COLO829 (cell line): ENCODE measurements at places on chromosomes 12 and 14.

GRCh38 chr14:99896361-99896760 is 103.1 kb downstream of the EML1 start:
- DNase-seq: no peak

DNA sequence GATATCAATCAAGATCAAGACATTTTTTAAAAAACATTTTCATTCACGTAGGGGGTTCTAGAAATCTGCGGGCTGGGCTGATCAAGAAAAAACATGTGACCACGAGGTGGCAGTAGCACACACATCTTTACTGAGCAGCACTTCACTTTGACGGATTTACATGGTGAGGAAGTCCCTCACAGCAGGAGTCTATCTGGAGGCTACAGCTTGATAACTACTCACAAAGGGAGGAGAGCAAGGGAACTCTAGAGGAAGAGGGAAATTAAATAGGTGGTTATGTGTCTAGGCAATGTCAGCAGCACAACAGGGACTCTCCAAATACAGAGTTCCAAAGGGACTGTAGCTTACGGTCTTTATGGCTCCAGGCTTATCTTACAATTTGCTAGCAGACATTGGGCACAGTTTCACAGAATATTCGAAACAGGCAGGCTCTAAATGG is 248.1 kb downstream of the DPY19L2 start:
- DNase-seq: peak; percentile 76

DNA sequence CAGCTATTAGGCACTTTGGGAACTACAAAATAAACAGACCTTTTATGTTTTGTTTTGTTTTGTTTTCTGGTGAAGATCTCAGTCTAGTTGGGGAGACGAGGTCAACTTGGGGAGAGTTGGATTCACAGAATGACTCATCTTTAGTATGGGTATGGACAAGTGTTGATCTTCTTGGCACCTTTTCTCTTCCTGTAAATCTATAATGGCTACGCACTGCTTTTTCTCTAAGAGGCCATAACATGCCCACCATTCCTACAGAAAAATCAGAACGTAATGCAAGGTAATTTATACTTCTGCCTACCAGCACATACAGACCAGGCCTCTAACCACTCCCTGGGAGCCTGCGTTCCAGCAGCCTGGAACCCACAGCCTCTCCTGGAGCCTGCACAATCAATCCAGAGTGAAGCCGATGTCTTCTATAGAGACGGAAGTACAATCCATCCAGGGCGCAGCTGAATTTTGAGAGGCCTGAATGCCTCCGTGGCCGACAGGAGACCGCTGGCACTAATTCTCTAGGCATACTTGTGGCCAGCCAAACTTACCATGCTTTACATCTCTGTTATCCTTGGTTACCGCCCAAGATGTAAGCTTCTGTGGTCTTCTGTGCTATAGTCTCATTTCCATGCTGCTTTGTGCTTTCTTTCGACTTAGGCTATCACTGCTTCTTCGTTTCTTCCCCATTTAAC is 717 bp downstream of the PPHLN1 start:
- DNase-seq: no peak

DNA sequence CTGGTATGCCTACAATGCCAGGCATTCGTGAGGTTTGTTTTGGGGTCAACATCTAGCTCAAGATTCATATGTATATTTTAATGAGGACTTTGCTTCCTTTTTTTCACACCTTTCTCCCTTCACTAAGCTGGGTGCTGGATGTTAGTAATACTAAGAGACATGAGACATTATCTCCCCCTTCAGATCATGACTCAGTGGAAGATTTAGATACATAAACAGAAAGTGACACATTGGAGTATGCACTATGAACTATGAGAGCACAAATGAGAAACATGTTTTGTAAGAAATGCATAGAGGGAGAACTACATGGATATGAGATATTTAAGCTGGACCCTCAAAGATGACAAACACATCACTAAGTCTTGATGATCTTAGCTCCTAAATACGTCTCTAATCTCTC is 286.3 kb downstream of the RPAP3 start:
- DNase-seq: no peak

- DNase-seq: no peak
These were observed 8.0 kb downstream of the SCNN1A start for GRCh38 chr12:6367065-6367968.

DNA sequence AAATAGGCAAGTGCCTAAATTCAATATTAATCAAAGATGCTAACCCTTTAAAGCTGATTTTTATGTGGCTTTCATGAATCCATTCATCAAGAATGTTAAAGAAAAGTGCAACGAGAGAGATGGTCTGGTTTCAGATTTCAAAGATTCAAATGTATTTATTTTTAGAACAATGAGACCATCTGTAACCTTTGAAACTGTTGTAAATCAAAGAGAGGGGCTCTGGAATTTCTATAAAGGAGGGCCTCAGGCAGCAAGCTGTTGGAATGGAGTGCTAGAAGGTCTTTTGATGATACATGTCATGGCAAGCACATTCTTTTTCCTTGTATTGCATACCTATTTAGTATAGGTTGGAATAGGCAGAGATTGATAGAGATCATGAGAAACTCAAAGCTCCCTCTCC is 433.0 kb downstream of the LRIG3 start:
- peak; percentile 66 for DNase-seq

- no peak for DNase-seq
These were observed 69.3 kb upstream of the HMGA2 start for GRCh38 chr12:65754744-65755595.

GRCh38 chr14:34258318-34258717 is 203.7 kb downstream of the SPTSSA start:
- DNase-seq: no peak

DNA sequence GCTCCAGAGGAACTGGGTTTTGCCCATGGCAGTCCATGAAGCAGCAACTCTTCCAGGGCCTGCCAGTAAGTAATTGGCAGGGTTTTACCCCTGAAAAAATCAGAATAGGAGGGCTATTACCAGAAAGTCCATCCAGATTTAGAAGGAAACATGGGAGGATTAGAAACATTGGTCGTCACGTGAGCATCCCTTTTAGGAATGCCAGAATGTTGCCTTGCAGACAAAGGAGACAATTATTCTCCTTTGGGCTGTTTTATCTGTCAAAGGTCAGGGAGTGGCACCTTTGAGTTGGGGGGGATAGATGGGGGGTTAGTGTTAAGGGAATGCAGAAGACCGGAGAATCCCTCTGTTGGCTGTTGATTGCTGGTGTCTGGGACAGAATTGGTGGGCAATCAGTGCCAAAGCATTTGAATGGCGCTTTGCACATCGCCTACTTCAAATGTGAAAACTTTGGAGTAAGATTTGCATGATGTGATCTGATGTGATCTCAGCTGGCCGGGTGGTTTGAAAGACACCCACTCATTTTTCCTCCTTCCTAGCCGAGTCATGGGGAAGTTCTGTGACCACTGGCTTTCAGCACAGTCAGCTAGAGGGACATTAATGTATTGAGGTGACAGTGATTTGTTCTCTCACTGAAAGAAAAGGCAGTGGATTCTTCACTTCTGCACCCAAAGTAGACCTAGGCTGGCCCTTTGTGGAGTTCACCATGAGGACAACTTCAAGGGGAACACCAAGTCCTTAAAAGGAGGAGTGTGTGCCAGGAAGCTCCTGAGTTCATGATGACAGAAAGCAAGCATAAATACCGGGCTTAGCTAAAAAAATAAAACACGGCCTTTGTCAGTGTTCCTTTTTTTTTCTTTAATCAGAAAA is 31.4 kb downstream of the FLVCR2 start:
- DNase-seq: peak; percentile 57

- no peak for DNase-seq
These were observed 117.8 kb downstream of the ESR2 start for GRCh38 chr14:64176330-64176729.

GRCh38 chr12:3772380-3772779 is 19.5 kb upstream of the CRACR2A start:
- DNase-seq: no peak

DNA sequence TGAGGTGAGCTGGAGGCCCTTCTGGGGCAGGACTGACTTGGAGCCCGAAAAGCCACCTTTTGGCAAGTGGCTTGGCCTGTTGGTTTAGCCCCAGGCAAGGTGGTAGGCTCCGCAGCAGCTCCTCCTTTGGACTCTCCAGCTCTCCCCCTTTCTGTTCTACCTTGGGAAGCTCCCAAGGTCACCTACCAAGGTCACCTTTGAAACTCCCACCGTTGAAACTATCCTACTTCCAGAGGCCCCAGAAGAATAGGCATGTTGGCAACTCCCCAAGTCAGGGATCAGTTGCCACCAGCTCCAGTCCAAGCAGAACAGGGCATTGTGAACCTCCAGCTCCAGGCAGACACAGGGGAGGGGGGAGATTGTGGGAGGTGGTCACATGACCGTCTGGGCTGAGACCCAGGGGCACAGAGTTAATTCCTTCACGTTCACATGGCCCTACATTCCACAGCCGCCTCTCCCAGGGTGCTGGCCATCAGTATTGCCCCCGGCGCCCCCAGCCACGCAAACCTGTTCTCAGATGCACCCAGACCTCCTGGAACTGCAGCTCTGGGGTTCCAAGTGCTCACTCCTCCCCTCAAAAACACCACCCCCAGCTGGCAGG is 14.4 kb downstream of the IRF2BPL start:
- no peak for DNase-seq

GRCh38 chr12:52405922-52406385 is at the start of gene KRT82:
Gene KRT82, minus strand, starts transcription at chr12:52406335. Its CDS starts 58 bp downstream, at chr12:52406277.
- DNase-seq: no peak

GRCh38 chr12:80404629-80405028 is 39.4 kb upstream of the PTPRQ start:
- DNase-seq: no peak

- DNase-seq: no peak
These were observed 201.0 kb downstream of the SLC25A21 start for GRCh38 chr14:36971263-36971855.

DNA sequence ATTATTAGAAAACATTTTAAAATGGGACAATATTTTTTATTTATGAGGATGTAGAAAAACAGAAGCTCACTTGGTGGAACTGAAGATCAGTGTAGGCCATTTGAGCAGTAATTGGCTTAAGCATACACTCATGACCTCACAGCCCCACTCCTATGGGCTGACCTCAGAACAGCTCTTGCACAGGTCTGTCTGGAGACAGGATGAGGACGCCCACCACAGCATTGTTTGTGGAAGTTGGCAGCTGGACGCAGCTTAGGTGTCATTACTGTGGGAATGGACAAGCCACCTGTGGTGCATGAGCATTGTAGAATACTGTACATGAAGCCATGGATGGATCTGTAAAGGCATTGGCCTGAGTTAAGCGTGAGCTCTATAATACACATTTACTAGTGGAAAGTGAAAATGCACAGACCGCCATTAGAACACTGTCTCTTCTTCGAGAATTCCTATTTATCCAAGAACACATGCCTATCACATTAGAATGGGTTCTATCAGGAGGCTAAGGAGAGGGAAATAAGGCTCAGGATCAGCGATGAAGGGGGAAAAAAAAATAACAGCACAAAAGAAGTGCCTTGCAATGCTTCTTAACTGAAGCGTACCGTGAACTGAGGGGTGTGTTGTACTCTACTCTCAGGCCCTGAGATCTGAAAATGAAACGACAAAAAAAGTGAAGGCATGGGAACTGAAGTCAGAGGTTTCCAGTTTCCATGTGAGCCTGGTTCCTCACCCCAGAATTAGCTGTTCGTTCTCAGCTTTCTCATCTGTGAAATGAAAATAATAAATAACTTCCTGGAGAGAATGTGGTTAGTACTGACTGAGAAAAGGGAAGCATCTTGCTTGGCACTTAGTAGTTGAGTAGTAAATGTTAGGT is 33.6 kb downstream of the KCNA1 start:
- no peak for DNase-seq

DNA sequence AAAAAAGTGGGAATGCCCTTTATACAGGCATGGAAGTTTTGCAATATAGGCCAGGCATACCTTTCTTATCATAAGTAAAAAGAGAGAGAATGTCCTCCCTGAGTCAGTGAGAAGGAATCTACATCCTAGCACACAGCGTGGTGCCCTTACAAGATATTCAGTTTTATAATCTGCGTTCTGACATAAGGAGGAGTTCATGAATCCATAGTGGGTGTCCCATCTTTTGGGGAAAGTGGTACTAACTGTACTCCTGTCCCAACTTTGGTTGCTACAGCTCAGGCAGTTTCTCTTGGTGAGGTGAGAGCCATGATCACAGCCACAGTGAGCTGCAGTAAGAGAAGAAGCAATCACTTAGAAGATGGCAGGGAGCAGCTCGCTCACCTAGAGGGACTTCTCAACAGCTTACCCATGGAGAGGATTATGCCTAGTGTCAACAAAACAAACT is 332.9 kb downstream of the BCAT1 start:
- DNase-seq: no peak

DNA sequence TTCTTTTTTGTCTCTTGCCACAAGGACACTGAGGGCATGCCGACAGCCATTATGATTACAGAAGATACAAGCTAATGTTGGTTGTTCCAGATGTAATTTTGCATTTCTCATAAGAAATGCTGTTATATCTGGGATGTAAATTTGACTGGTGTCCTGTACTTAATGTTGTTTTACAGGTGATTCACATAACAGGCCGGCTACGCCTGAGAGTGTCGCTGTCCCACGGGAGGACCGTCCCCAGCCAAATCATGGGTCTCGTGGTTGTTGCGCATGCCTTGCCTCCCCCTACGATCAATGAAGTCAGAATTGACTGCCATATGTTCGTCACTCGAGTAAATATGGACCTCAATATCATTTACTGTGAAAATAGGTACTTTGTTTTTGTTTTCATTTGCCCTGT is 176.7 kb downstream of the EGLN3 start:
- DNase-seq: no peak

DNA sequence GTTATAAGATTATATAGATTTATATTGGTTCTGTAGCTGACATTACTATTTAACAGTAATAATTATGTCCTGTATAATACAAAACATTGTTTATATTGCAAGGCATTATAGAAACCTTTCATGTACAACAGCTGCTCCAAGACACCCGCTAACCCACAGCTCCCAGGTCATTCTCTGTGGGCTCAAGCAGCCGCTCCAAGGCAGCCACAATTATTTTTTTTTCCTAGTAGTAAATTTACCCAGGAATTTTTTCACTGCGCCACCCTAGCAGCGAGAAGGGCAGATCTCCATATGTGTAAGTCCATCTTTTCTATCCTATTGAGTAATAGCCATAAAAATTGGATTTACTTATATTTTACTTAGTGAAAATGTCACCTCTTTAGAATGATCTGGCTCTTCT is 36.3 kb downstream of the KNTC1 start:
- DNase-seq: no peak

- DNase-seq: no peak
These were observed 53.0 kb downstream of the SPRING1 start for GRCh38 chr12:116684891-116685290.

DNA sequence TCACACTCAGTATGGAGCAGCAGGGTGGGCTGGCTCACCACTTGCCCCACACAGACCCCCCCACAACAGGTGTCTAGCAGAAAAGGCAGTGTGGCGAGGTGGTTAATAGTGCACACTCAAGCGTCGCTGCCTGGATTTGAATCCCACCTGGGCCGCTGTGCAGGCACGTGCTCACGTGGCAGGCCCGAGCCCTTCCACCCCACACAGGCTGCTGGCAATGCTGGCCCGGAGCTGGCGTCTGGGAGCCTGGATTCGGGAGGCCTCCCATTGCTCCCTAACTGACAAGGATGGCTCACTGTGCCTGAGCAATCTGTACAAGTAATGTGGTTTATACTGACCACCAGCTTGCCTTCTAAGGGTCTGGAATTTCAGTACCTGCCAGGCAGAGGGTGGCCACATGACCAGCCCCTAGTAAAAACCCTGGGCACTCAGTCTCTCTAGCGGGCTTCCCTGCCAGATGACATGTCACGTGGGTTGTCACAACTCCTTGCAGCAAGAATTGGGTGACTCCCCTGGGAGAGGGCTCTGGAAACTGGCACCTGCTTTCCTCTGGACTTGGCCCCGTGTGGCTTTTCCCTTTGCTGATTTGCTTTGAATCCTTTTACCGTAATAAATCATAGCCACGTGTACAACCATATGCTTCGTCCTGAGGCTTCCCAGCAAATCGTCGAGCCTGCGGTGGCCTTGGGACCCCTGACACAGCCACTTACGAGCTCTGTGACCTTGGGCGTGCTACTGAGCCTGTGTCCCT is 72.8 kb downstream of the SCARB1 start:
- DNase-seq: no peak
